Stimulated activated CD4-positive, alpha-beta T cell treated with anti-CD3 and anti-CD28 coated beads, Interleukin-4, amount 100 ng/mL, for 1 hour (primary cell): ENCODE measurements at places on chromosomes 12 and 14.

GRCh38 chr12:76201758-76202157 is 117.3 kb upstream of the NAP1L1 start:
- no peak for DNase-seq

DNA sequence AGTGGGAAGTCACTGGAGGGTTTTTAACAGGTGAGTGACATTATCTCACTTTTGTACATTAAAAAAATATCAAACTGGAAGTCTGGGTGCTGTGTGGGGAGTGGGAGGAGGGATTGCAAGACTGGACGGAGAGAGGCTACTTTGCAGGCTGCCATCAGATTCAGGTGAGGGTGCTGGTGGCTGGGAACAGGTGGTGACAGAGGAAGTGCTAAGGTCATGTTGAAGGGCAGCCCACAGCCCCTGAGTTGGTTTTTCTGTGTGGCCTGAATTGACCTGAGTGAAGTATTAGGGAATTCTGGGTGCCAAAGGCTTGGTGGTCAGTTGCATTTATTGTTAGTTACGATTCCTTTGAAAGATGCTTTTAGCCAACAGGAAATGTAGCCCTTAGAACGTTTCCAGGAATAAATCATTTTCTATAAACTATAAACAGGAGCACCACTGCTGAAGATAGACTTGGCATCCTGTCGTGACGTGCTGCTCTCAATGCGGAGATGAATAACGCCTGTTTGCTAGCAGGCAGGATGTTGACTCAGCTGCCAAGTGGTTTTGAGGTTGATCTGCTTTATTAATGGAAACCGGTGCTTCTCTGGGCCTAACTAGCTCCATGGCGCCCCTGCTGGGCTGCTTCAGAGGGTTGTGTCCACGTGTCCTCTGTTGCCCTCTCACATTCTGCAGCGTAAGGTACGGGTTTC is 707.5 kb upstream of the TMEM132C start:
- DNase-seq, result peak; percentile 41

- no peak for DNase-seq
Observed at GRCh38 chr12:32964981-32965585, 68.5 kb upstream of the PKP2 start.

DNA sequence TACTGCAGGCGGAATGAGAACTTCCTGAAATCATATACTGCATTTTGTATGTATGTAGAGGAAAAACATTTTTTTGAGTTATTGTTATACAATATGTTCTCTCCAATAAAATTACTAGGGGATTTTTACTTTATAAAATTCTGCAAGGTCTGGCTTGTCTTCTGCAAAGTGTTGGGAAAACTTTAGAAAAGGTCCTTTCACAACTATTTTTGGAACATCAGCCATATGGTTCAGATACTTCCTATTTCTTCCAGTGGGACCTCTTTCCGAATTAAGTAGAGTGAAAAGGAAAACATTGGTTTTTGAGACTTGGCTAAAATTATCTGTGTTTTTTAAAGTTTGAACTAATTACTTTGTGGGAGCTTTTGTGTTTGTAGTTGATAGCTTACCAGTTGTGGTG is 52.7 kb downstream of the DAAM1 start:
- DNase-seq, result no peak

- no peak for DNase-seq
Observed at GRCh38 chr14:96072076-96072475, 32.9 kb downstream of the C14orf132 start.
